ENCODE measurements at places on chromosomes 12 and 14. TPM values are rescaled to one million over a fixed set of nuclear protein-coding genes. Genes with fewer than 3 reads are reported as not detected.

KRT83 gene
- not detected for total RNA-seq

GRCh38 chr12:55933799-55934742 is 3.1 kb downstream of the DGKA start:
- peaks cover 28% of the 10 kb centered on the region for H3K36me3 ChIP-seq
- peak overlapping the region; percentile 88 for H3K27ac ChIP-seq
- no peaks in the 10 kb centered on the region for H3K27me3 ChIP-seq
- peak overlapping the region; percentile 100 for H3K4me3 ChIP-seq

PLCZ1 gene
- total RNA-seq: not detected

- no peaks in the 10 kb centered on the region for H3K27me3 ChIP-seq
- no peaks in the 10 kb centered on the region for H3K4me1 ChIP-seq
- peaks cover 17% of the 10 kb centered on the region for H3K36me3 ChIP-seq
- no peak for DNase-seq
These were observed 121.3 kb upstream of the NUDT4 start for GRCh38 chr12:93256256-93256969.

- peaks cover 29% of the 10 kb centered on the region for H3K4me1 ChIP-seq
- no peak overlapping the region for H3K27ac ChIP-seq
- H3K27me3 ChIP-seq: no peaks in the 10 kb centered on the region
- H3K4me3 ChIP-seq: no peak overlapping the region
- peaks cover 7% of the 10 kb centered on the region for H3K36me3 ChIP-seq
- DNase-seq: peak; percentile 37
These were observed 21.8 kb downstream of the GOLGA3 start for GRCh38 chr12:132806857-132807256.

AKAP5 gene
- 1.9 TPM for total RNA-seq

PROX2 gene
- total RNA-seq: 0.29 TPM

DNA sequence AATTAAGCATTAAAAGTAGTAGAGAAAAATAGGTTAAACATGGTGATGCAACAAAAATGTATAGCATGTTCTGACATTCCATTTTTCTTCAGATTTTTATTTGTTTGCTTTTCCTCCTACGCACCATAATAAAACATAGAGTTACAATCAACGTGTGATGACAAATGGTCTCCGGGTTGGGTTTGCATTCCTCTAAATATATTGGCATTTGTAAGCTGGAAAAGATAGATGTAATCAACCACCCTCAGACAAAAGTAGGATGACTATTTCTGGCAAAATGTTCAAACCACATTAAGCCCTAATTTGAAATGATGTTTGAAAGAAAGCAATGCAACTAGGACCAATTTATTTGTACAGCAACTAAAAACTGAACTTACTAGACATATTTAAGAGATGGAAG is 58.4 kb downstream of the SLC25A21 start:
- no peaks in the 10 kb centered on the region for H3K27me3 ChIP-seq
- H3K27ac ChIP-seq: no peak overlapping the region
- H3K4me1 ChIP-seq: no peaks in the 10 kb centered on the region
- DNase-seq: no peak
- no peak overlapping the region for H3K4me3 ChIP-seq

DNA sequence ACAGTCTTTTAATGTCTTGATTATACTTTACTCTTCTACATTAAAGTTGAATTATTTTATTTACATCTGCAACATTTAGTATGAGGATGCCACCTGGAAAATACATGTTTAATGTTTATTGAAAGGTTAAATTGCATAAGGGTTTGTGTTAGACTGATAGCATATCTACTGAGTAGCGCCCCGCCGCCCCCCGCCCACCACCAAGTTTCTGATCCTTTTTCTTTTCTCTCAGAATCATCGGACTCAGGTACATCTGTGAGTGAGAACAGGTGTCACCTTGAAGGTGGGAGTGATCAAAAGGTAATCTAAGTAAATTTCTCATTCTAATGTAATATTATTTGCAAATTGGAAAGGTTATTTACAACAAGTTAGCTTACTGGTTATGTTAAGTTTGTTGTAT is 16.2 kb downstream of the MDM2 start:
- no peak for DNase-seq
- H3K4me3 ChIP-seq: no peak overlapping the region
- H3K36me3 ChIP-seq: peaks cover 17% of the 10 kb centered on the region
- no peaks in the 10 kb centered on the region for H3K27me3 ChIP-seq
- peaks cover 53% of the 10 kb centered on the region for H3K4me1 ChIP-seq

DNA sequence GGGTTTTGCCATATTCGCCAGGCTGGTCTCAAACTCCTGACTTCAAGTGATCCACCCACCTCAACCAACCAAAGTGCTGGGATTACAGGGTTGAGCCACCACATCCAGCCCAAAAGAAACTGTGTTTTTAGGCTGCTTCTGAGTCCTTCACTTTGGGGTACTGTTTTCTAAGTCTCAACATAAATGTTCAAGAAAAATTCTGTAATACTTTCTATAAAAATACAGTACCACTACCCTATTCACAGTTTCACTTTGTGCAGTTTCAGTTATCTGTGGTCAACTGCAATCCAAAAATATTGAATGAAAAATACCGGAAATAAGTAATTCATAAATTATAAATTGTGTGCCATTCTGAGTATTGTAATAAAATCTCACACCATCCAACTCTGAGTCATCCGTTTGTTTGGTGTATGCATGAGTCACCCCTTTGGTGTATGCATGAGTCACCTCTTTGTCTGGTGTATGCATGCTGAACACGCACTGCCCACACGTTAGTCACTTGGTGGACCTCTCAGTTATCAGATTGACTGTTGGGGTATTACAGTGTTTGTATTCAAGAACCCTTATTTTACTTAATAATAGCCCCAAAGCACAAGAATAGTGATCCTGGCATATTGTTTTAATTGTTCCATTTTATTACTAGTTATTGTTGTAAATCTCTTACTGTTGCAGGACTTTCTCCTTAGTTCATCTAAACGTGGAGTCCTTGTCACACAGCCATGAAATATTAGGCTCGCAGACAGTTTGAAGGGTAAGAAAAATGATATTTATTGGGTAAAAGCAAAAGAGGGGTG is 190.2 kb downstream of the FSCB start:
- no peak overlapping the region for H3K4me3 ChIP-seq
- H3K27me3 ChIP-seq: no peaks in the 10 kb centered on the region
- peaks cover under 1% of the 10 kb centered on the region for H3K36me3 ChIP-seq
- peak; percentile 33 for DNase-seq
- no peaks in the 10 kb centered on the region for H3K4me1 ChIP-seq

TMEM253 gene
- total RNA-seq: 0.35 TPM

DNA sequence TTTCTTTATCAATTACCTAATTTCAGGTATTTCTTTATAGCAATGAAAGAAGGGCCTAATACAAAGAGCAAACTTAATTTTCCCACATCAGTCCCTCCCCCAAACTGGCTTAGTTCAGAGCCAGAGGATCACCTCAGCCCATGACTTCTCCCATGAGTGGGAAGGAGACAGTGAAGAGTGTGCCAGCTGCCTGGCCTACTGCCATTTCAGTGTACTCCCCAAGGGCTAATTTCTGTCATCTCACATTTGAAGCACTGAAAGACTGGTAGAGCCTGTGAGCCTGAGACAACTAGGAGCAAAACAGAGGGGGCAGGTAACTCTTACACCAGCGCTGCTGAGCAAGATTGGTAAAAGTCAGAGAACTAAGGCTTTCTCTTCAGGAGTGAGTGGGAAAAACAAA is 29.1 kb upstream of the ADAM20 start:
- DNase-seq: no peak
- no peaks in the 10 kb centered on the region for H3K27me3 ChIP-seq
- no peaks in the 10 kb centered on the region for H3K4me1 ChIP-seq
- H3K36me3 ChIP-seq: peaks cover 51% of the 10 kb centered on the region
- no peak overlapping the region for H3K4me3 ChIP-seq

DNA sequence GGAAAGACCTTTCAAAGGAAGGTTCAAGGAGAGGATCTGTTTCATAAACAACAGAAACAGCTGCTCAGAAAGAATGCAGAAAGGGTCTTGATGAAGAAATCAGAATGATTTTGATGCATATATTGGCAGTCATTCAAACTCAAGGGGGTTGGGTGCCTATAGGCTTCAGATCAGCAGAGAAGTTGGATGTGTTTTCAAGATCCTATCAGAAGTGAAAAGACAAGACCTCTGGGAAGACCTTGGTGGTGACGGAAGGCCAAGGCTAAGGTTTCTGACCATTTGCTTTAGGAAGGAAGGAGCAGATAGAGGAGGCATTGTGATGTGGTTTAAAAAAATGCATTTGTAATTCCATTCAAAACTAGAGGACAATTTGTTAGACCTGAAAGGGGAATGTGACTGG is 15.2 kb upstream of the PTPRB start:
- DNase-seq: no peak
- no peaks in the 10 kb centered on the region for H3K36me3 ChIP-seq
- no peaks in the 10 kb centered on the region for H3K27me3 ChIP-seq
- H3K27ac ChIP-seq: no peak overlapping the region
- H3K4me3 ChIP-seq: no peak overlapping the region
- no peaks in the 10 kb centered on the region for H3K4me1 ChIP-seq

COX8C gene
- not detected for total RNA-seq

EFCAB11 gene
- total RNA-seq: 12.8 TPM

DNA sequence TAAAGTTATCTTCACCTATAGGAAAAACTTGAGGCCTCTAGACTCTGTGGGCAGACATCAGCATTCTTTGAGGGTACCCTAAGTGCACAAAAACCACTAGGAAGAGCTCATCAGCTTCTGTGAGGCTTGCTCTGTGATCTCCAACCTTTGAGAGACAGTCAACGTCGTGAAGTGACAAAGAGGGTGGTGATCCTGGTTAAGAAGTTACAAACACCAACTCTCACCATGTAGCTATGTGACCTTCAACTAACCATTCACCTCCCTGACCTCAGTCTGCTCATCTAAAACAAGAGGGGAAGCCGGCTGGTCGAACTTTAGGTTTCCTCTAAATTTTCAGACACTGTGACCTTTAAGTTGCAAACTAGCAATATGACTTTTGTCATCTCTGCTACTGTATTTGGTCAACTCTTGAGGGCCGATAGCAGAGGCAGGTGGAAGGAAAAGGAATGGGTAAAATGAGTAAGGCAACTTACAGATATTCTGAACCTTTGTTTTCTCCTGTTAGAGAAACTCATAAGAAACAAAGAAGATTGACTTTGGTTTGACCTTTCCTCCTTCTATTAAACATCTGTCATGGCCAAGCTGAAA is 103.2 kb upstream of the PARP11 start:
- no peaks in the 10 kb centered on the region for H3K27me3 ChIP-seq
- H3K4me3 ChIP-seq: peak overlapping the region; percentile 58
- H3K4me1 ChIP-seq: peaks cover 90% of the 10 kb centered on the region
- peak; percentile 61 for DNase-seq
- H3K27ac ChIP-seq: peak overlapping the region; percentile 3

DNA sequence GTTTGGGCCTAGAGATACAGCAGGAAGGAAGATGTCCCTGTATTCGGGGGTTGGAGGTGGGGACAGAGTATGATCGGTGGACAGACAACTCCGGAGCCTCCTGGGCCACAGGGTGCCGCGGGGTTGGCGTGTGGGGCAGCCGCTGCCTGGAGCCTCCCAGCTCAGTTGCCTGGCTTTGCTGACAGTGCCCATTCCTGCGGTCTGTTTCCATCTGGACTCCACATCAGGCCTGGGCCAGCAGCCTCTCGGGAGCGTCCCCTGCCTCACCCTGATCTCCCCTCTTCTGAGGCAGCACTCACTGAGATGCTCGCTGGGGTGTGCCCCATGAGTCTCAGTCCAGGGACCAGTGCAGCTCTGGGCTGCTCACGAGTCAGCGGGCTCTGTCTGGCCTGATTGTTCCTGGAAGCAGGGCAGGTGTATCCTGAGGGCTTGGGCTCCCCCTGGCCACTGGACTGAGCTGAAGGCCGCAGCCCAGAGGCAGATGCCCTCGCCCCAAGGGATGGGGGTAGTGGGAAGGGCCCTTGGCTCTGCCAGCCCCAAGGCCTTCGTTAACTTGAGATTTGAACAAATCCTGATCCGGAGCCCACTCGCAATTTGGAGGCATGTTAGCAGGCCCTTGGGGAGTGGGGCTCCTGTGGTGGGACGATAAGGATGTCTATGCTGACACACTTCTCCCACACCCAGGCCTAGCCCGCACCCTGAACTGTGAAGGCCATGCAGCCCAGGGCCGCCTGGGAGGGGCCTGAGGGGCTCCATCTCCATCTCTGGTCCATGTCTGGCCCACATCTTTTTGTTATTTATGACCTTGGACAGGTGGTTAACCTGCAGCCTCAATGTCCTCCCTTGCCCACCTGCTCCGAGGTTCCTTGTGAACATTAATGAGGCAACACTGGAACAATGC is 7.5 kb downstream of the HIP1R start:
- no peak overlapping the region for H3K27ac ChIP-seq
- no peaks in the 10 kb centered on the region for H3K36me3 ChIP-seq
- no peak overlapping the region for H3K4me3 ChIP-seq
- no peak for DNase-seq
- H3K4me1 ChIP-seq: peaks cover 21% of the 10 kb centered on the region
- no peaks in the 10 kb centered on the region for H3K27me3 ChIP-seq

- H3K4me3 ChIP-seq: peak overlapping the region; percentile 56
- H3K27ac ChIP-seq: no peak overlapping the region
- peaks cover 57% of the 10 kb centered on the region for H3K4me1 ChIP-seq
These were observed 30.6 kb upstream of the SLC2A3 start for GRCh38 chr12:7966563-7966962.

DNA sequence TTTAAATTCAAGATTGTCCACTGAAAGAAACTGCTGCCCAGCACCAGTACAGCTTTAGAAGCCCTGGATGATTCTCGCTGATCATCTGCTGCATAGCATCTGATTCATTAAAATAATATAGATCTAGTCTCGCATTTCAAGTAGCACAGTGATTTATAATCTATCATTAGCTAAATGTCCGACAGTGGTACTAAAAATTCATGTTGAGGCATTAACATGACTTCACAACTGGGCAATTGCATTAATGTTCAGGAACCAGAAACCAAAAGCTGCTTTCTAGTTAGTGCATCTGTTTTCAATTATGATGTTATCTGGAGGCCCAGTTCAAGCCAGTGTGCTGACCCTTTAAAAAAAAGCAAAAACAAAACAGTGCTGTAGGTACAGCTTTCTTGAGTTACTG is 1987.2 kb upstream of the SEL1L start:
- H3K27me3 ChIP-seq: no peaks in the 10 kb centered on the region
- no peak overlapping the region for H3K27ac ChIP-seq

DNA sequence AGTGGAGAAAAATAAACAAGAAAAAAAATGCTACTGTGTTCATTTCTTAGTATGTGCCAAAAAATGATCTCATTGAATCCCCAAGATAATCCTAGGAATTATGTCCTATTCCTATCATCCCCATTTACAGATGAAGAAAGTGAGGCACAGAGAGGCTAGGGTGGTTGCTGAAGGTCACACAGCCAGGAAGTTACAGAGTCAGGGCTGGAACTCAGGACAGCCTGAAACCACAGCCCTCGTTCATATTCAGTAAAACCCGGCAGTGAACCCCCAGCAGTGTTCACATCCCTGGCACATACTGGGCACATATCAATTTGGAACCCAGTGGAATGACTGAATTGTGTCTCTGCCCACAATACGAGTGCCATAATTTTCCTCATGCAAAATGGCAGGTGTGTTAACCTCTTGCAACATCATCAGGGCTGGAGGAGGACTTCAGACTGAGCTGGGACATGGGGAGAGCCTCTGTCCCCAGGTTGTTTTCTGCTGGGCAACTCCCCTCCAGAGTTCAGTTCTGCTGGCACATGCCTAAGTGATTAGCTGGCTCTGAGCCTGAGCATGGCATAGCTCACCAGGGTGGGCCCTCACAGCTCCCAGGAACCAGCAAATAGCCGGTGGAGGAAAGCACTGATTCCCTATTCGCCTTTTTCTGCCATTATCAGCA is 2.0 kb upstream of the PPP1CC start:
- peaks cover 27% of the 10 kb centered on the region for H3K4me1 ChIP-seq
- no peak for DNase-seq
- H3K36me3 ChIP-seq: peaks cover 8% of the 10 kb centered on the region
- no peaks in the 10 kb centered on the region for H3K27me3 ChIP-seq

RHEBL1 gene
- 20.6 TPM for total RNA-seq

SPTB gene
- total RNA-seq: 0.70 TPM

CCDC175 gene
- not detected for total RNA-seq

ACSS3 gene
- total RNA-seq: not detected

Data from activated T-cell treated with anti-CD3 and anti-CD28 coated beads, Interleukin-2, amount 50 U/mL, for 72 hours (primary cell).